ENCODE measurements at places on chromosomes 13 and 19.
A peak's percentile ranks its signal among the peaks of the same experiment; 100 is the strongest.

GRCh38 chr13:101415358-101416174 lies 742 bp downstream of the NALCN start:
- DNase-seq = no peak

DNA sequence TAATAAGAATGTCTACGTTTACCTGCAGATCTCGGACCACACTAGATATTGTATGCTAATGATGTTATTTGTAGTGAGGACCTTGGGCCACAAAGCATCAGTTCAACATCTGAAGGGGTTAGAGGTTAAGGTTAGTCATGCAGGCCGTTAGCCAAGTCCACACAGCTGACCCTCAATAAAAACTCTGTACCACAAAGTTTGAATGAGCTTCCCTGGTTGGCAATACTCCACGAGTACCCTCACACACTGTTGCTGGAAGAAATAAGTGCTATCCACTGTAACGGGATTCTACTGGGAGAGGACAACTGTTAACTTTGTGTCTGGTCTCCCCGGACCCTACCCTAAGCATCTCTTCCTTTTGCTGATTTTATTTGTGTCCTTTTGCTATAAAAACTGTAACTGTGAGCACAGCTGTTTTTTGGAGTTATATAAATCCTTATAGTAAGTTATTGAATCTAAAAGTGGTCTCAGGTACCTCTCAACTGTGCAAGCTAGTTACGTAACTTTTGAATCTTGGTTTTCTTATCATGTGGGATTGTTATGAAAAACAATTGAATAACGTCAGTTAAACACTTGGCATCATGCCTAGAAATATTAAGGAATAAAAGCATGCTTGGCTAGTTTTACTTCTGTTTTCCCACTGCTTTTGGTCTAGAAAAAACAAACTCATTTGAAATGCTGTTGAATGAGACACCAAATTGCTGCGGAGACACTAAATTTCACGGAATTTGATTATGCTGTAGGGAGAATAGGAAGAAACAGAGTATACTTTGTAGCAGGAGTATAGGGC lies 181.5 kb downstream of the DNAJC3 start:
- DNase-seq = no peak

- DNase-seq = no peak
Observed at GRCh38 chr19:4063369-4064148, 3.1 kb downstream of the ZBTB7A start.

DNA sequence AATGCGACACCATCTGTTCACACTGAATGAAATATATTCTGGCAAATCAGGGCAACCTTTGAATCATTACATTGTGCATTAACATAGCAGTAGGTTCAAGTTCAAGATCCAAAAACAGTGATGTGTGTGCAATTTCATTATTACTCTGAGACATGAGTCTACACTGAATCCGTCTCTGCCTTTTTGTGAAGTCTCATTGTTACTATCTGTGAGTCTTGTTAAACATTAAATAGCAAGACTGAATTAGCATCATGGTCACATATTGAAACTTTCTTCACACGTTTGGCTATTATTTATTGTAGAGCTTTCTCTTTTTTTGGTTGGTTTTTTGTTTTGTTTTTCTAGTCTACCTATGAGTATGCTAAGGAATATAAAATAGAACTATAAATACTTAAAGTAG lies 117.1 kb upstream of the SLITRK5 start:
- no peak for DNase-seq

- DNase-seq = peak; percentile 92
Observed at GRCh38 chr19:18290302-18291018, 9.0 kb upstream of the JUND start.

DNA sequence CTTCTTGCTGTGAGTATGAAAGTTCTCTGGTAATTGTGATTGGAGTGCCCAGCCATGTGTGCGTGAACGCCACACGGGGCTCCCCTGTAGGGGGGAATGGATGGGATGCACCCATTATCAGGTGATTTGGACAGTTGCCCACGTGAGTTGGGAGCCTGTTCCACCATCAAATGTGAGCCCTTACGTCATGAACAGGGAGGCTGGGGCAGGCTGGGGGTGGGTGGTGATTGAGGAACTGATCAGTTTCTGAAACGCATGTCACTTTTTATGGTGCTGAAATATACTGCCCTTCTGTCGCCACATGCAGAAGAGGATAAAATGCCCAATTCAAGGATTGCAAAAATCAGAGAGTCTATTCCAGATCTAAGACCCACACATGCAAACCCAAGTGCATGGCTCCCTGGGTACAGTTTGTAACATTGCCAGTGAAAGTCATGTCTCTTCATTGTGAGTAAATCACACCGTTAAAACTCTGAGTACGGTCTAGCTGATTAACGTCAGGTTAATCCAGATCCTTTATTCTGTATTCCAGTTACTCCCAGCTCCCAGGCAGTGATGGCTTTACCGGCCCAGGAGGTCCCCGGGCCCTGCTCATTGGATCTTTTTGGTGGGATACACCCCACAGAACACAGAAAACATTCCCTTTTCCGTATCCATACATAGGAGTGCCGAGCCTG lies 90.2 kb downstream of the RAB20 start:
- no peak for DNase-seq

DNA sequence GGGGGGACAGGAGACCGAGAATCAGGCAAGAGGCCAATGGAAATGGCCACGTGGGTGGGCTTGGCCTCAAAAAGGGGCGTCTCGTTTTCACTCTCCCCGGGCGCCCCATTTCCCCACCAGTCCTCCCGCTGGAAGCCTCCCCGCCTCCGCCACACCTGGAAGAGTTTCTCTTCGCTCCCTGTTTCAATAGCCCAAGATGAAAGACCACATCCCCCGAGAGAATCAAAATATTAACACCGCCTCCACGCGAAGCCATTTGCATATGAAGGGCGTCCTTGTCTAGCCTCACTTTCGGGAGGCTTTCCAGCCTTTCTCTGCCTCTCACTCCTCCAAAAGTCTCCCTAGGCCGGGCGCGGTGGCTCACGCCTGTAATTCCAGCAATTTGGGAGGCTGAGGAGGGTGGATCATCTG lies 691 bp upstream of the OLFM2 start:
- no peak for DNase-seq

DNA sequence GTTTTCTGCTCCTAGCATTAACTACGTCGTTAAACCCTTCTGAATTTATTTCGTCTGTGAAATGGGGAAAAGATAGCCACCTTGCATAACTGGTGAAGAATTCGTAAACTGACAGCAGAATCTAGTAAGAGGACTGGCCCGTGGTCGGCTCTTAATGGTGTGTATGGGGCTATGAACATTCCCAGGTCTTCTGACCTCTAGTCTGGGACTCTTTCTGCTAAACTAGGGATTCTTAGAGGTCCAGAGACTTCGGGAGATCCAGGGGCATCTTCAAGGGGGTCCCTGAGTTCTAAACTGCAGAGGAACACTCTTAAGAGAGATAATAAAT lies 231.1 kb upstream of the SERP2 start:
- DNase-seq = no peak

GRCh38 chr19:45814851-45815480 lies at the start of gene RSPH6A:
TSS of gene RSPH6A (minus strand) at chr19:45815308. CDS start at chr19:45815176, 132 bp downstream.
- DNase-seq = no peak

- no peak for DNase-seq
Observed at GRCh38 chr19:32611161-32611560, 30.2 kb downstream of the PDCD5 start.

GRCh38 chr13:30017880-30018279 lies 167.5 kb upstream of the UBL3 start:
- no peak for DNase-seq

DNA sequence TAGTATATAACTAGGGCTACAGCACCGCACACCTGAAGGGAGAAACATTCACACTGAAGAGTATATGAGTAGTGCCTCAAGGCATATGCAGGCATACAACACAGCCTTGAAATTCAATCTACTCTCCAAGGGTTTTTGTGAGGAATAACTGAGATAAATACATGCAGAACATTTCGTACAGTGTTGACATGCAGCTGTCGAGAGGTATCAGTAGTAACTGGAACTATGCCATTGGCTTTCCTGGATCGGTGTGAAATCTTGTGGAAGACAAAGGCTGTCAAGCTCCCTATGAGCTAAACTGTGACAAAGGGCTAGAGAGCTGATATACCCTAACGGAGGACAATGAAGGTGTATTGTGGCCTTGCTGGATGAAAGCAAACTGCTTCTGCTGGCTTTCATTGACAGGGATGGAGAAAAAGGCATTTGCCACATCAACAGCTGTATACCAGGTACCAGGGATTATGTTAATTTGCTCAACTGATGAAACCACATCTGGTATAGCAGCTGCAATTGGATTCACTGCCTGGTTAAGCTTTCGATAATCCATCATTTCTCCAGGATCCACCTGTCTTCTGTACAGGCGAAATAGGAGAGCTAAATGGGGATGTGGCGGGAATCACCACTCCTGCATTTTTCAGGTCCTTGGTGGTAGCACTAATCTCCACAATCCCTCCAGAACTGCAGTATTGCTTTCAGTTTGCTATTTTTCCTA lies 16.3 kb downstream of the MTRF1 start:
- no peak for DNase-seq

DNA sequence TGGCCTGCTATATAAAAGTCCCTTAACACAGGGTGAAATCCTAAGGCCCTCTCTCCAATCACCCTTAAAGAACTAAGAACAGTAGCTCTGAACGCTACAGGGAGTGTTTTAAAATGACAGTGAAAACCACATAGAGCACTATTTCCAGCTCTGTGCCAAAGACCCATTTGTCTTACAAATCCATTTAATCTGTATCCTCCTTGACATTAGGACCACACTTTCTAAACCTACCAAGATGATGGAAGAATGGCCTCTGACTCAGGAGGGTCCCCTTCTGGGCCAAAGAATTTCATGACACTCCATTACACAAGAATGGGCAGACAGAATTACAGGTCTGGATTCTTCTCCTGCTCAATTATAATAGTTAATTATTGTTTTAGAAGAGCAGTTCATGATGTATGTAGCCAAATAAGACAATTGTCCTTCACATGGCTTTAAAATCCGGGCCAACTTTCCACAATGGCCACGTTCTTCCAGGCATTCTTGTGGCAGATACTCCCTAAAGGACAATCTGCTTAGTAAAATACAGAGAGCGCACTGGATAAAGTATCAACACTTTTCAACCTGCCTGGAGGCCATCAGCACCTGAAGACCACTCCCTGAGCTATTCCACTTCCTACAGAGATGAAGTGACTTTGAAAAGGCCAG lies 61.0 kb downstream of the STK24 start:
- no peak for DNase-seq

- DNase-seq = no peak
Observed at GRCh38 chr19:32605544-32605943, 24.6 kb downstream of the PDCD5 start.

- no peak for DNase-seq
Observed at GRCh38 chr13:84902243-84902642, 897.0 kb downstream of the SLITRK6 start.

DNA sequence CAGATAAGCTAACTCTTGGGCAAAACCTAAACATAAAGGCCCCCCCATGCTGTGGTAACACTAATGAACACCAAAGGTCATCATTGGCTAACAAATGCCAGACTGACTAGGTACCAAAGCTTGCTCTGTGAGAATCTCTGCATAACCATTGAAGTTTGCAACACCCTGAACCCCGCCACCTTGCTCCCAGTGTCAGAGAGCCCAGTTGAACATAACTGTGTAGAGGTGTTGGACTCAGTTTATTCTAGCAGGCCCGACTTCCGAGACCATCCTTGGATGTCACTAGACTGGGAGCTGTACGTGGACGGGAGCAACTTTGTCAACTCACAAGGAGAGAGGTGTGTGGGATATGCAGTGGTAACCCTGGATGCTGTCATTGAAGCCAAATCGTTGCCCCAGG lies 602.2 kb downstream of the UQCRFS1 start:
- no peak for DNase-seq

GRCh38 chr13:112652512-112653070 lies 37.2 kb upstream of the ATP11A start:
- DNase-seq = no peak

GRCh38 chr13:36102721-36103120 lies 28.5 kb downstream of the DCLK1 start:
- DNase-seq = no peak

- peak; percentile 71 for DNase-seq
Observed at GRCh38 chr19:50461066-50461875, 15.0 kb upstream of the EMC10 start.

GRCh38 chr13:91891141-91891540 lies 492.7 kb downstream of the GPC5 start:
- DNase-seq = no peak

GRCh38 chr19:40594657-40595091 lies 6.5 kb upstream of the LTBP4 start:
- DNase-seq = no peak

DNA sequence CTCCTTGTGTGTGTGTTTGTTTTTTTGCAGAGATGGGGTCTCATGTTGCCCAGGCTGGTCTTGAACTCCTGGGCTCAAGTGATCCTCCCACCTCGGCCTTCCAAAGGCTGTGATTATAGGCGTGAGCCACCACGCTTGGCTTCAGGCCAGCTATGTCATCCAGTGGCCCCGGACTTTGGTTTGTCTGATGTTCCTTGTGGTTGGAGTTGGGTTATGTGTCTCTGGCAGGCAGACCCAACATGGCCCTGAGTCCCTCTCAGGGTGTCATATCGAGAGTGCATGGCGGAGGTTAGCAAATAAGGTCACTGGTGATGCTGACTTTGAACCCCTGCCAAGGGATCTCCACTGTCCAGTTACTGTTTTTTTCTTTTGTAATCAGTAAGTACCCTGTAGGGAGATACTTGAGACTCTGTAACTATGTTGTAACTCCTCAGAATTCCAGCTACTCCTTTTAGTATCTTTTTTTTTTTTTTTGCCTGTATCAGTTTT lies 37.3 kb downstream of the SMARCA4 start:
- DNase-seq = no peak

DNA sequence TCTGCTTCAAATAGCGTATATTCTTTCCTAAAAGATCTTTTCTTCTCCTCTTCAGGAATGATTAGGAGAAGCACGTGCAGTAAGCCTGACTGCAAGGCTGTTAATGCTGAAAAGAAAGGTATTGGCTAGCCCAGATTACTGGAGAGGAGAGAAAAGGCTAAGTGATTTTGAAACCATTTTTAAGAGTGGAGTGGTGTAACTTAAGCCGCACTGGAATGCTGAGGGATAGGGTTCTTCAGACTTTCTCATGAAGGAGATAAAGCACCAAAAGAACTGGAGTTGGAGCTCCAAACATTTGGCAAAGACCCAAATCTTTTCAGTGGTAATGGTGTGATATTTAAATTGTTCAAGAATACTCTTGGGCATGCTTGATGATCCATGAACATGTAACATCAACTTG lies 388.3 kb downstream of the COG6 start:
- DNase-seq = no peak

GRCh38 chr19:55391702-55392615 lies 6.2 kb downstream of the RPL28 start:
- no peak for DNase-seq
